ENCODE measurements at places on chromosomes 5 and 9. TPM values are rescaled to one million over a fixed set of nuclear protein-coding genes. Genes with fewer than 3 reads are reported as not detected.

The RETREG1 gene
- 0.83 TPM for total RNA-seq

- DNase-seq, result no peak
These were observed at the start of gene IFNB1 for GRCh38 chr9:21077781-21078180. Gene IFNB1 (minus strand): TSS chr9:21077942. CDS start chr9:21077869, 73 bp downstream.

- no peak for DNase-seq
These were observed 8.4 kb downstream of the ZNF474 start for GRCh38 chr5:122137702-122138101.

DNA sequence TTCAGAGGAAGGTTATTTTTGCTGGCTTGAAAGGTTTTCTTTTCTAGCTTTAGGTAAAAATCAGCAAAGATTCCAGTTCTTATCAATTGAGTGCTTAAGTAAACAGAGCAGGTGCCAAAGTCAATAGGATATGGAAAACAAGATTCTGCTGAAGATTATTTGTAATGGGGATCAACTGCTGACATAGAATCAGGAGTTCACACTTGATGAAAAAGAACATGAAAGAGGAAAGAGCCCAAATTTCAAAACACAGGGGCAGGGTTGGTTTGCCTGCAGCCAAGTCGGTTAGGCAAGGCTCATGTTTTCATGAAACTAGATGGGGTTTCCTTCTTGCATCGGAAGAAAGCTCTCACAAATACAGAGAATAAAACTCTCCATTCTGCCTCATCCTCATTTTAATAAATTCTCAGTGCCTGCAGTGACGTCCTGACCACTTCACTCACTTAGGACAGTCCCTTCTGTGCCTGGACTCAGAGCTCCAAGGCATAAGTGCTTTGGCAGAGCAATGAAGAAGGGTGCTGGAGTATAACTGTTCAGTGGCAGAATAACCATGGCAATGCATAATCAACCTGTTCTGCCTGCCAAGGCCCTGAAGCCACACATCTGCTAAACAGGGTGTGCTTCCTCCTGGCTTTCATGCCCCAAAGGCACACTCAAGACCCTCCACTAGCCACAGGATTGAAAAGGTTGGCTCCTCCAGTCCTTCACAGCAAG, 179.6 kb downstream of the GNAQ start:
- no peak for DNase-seq

- no peak for DNase-seq
These were observed 36.9 kb downstream of the SPRY4 start for GRCh38 chr5:142287973-142288313.

GRCh38 chr9:79581388-79581787, 9.6 kb downstream of the TLE4 start:
- peak; percentile 62 for DNase-seq

DNA sequence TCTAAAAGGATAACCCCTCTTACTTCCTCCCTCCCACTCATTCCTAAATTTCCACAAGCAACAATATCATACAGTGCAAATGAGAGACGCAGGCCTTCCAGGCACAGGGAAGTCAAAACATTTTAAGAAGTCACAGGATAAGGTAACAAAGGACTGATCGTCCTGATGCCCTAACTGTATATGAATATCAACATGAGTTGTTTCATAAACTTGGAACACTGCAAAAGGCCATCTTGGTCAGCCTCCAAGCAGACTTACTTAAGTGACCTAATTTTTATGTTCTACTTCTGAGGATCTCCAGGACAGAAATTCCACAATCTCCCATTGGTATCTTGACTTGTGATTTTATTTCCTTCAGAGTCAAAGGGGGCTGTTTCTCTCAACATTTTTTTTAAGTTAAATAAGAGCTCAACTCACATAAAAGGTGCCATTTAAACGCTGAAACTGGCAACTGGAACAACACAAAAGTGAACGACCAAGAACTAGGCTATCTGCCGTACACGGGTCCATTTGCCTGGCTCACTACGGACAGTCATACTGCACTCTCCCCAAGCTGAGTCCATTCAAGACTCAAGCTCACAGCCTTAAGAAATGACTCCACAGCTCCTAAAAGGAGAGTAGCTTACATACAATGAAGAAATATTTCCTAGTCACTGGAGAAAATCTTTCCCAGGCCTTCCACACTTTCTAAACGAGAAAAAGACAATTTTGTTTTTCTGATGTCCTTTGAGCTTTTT, 71.3 kb downstream of the LHFPL2 start:
- DNase-seq, result no peak

DNA sequence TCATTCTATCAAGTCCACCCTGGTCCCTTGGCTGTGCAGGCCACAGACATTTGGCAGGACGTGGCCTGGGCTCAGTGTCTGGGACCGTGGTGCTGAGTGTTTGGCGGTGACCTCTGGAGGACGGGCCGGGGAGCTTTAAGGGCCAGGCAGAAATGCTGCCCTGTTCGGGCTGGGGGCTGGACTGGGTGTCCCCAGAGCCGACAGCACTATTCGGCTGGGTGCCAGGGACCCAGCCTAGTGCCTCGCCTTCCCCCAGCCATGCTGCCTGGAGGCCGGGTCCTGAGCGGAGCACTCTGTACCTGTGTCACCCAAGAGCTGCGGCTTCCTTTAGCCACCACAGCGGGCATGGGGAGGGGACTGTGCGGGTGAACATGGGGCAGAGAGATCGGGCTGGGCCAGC, 40.4 kb downstream of the COL5A1 start:
- DNase-seq, result no peak

GRCh38 chr5:67165526-67166459, 30.8 kb downstream of the CD180 start:
- peak; percentile 96 for DNase-seq

Measured in HT-29 (cell line).